Activated naive CD8-positive, alpha-beta T cell treated with anti-CD3 and anti-CD28 coated beads, Interleukin-2, amount 50 U/mL, for 16 hours (primary cell): ENCODE measurements at places on chromosomes 12 and 14.

GRCh38 chr12:53989227-53990113 is 4.5 kb downstream of the HOXC10 start:
- DNase-seq, result no peak

- DNase-seq, result no peak
Observed at GRCh38 chr12:57079821-57080220, 1.2 kb upstream of the NEMP1 start.

DNA sequence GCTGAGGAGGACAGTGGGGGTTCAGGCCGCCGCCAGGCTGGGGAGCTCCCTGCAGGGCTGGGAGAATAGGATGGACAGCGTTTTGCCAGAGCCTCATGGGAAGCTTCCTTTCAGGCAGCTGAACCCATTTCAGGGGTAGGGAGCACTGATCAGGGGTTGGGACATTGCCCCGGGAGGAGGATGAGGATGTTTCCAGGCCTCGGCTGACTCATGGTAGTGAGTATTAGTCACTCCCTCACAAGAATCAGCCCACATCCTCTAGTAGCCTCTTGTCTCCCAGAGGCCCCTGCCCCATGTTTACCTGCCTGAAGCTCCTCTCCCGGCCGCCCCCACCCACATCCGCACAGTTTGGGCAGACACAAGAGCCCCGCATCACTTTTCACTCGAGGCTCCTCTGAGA is 89.8 kb downstream of the ZFP36L1 start:
- DNase-seq, result no peak

DNA sequence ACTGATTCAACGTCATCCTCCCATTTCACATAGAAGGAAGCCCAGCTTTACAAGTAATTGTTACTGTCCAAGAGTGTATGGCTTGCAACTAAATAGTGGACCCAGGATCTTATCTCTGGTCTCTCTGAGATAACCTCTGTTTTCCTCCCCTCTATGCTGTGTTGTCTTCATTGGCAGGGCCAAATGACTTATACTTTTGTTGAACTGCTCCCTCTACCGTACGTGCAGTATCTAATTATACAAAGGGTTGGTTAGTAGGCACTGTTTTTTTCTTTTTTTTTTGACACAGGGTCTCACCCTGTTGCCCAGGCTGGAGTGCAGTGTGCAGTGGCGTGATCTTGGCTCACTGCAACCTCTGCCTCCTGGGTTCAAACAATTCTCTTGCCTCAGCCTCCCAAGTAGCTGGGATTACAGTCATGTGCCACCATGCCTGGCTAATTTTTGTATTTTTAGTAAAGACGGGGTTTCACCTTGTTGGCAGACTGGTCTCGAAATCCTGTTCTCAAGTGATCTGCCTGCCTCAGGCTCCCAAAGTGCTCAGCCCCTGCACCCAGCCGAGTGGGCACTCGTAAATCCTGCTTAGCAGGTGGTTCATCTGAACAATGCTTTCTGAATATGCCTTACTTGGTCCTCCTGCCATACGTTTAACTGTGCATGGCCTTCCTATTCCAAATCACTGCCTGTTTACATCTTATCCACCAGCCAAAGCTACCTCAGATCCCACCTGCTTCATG is 162.1 kb downstream of the ADCK1 start:
- DNase-seq, result no peak

- DNase-seq, result no peak
Observed at GRCh38 chr14:79468486-79468885, 742.8 kb downstream of the DIO2 start.

DNA sequence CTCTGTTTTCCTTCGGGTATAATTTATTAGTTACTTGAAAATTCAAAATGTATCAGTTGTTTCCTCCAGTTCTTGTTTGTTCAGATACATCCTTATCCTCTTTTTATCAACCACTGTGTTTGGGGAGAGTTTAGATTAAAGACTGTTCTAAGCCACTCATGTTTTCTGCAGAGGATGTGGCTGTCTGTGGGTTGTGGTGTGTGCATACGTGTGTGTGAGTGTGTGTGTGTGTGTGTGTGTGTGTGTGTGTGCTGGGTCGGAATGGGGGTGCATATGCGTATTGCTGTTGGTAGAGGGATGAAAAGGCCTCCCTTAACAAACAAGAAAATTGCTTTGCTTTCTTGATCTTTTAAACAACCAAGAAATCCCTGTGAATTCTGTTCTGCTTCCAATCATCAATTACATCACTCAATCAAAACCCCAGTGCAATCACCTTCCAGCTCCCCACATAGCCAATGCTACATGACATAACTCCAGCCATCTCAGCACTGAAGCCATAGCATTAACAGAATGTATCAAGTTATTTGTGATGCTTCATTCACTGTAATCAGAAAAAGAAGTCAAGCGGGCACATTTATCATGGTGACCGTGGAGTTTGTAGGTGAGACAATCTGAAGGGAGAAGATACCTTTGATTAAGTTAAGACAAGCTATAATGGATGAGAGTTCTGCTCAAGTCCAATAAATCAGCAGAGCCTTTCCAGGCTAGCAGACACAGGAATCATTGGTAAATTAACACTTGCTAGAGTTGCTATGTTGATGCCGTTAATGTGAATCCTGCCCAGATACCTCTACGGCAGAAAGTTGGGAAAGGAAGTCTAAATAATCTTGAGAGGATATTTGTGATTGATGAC is 131.9 kb downstream of the RMST start:
- no peak for DNase-seq

DNA sequence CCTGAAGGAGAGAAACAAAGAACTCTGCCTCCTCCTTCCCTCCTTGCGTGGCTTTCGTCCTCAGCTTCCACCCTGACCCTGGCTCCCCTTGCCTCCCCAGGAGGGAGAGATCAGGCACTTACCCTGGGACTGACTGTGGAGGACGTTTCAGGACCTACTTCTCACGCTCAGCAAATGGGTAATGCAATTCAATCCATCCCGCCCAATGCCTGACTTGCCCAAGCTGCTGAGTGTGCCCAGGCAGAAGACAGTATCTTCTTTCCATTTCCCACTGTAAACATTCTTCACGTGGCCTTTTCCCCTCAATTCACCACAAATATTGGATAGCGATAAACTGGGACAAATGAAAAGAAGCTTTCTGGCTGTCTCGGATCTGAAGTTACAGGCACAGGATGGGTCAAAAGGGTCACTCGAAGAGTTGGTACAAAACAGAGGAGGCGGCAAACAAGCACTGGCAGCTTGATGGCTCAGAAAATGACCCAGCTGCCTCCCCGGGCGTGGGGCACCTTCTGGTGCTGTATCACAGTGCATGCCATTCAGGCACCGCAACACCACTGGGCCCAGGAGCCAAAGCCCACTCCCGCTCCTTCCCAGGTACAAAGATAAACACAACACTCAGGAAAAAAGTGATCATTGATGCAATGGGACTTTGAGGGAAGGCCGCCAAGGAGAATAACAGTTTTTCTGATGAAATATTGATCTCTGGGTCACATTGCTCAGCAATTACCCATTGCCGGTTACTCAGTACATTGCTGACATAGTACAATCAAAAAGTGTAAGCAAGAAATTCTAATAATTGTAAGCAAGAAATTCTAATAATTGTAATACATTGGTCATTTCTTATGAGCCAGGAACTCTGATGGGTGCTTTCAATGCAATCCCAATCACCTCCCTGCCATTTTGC is 65.8 kb downstream of the TRIM9 start:
- DNase-seq, result no peak

DNA sequence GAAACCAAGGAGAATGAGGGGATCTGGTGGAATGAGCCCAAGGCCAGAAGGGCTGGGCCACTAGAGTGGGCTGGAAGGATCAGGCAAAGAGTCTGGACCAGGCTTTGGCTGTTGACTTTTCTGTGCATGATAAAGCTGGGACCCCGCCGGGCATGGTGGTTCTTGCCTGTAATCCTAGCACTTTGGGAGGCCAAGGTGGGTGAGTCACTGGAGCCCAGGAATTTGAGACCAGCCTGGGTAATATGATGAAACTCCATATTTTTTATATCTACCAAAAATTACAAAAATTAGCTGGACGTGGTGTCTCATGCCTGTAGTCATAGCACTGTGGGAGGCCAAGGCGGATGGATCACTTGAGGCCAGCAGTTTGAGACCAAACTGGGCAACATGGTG is 393 bp upstream of the KLHL33 start:
- no peak for DNase-seq

GRCh38 chr14:71264260-71264659 is 357.0 kb downstream of the PCNX1 start:
- no peak for DNase-seq

DNA sequence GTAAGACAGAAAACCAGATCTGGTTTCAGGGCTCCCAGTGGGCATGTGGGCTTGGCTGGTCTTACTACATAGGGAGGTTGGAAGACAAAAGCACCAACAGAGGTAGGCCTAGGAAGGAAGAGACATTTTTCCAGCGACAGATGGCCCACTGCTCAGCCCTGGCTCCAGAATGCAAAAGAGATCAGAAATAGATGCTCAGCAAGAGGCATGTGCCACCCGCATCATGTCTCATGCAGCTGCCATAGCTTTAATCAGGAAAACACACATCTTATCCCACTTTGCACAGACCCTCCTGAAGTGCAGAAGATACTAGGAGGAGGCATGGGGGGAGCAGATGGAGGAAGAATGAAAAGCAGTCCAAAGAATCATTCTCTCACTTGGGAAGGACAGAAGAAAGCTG is 25.3 kb downstream of the VASH1 start:
- DNase-seq, result no peak

- DNase-seq, result no peak
Observed at GRCh38 chr12:75374971-75375370, 15.9 kb upstream of the GLIPR1L2 start.

DNA sequence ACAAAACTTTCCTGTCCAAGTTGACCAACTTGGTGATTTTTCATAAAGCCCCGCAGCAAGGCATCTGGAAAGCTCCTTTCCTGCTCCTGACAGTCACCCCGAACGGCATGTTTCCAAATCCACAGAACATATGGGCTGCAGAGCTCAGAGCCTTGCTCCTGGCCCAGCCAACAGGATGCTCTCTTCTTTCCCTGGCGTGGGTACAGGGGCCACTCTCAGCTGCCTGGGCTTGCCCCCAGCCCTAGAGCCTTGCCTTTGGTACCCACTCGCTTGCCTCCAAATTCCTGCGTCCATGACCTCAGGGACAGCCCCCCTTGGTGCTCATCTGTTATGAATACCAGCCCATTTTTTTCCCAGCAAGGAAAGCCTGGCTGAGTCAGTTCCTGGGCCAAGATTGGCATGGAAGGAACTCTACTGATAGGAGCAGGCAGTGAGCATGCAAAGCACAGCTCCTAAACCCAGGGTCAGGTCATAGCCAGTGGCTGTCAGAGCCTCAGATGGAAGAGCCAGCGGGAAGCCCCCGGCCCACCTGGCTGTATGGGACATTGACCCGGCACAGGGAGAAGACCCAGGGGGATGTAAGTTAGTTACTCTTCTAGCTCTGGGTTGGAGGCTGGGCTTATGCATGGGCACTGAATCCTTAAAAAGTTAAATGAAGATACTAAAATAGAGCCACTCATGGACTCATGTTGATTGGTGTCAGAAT is 105.3 kb upstream of the RTL1 start:
- no peak for DNase-seq

DNA sequence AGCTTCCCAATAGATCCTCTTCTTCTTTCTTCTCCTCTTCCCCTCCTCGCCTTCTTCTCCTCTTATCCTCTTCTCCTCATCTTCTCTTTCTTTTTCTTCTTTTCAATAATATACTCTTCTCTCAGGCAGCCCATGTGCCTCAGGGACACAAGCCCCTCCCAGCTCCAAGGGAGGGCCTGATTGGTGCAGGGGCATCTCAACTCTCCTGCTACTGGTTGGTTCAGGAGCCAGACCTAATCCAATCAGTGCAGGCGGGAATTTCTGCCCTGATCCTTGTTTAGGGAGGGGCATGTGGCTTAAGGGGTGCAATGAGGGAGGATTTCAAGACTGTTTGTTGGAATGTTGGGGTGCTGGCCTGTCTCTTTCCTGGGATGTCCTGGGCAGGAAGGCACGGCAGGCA is 9.0 kb downstream of the SERPINA12 start:
- DNase-seq, result no peak

GRCh38 chr12:122137681-122138080 is 36.3 kb downstream of the IL31 start:
- no peak for DNase-seq

DNA sequence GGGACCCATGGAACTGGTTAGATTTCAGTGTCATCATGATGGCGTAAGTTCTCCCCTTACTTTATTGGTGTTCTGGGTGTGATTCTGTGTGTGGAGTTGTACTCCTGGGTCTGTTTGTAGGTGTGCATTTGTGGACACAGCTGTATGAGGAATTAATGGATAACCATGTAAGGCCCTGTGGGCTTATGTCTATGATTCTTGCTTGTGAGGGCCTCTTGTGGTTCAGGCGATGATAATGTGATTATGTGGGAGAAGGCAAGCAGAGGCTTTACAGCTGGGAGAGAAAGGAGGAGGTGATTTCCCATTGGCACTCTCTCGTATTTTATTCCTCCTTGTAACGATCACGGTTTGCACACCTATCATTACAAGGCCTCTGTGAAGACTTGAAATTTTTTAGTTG is 96.1 kb downstream of the SCN8A start:
- DNase-seq, result no peak

- DNase-seq, result no peak
Observed at GRCh38 chr14:103107941-103108748, 13.6 kb downstream of the EXOC3L4 start.

DNA sequence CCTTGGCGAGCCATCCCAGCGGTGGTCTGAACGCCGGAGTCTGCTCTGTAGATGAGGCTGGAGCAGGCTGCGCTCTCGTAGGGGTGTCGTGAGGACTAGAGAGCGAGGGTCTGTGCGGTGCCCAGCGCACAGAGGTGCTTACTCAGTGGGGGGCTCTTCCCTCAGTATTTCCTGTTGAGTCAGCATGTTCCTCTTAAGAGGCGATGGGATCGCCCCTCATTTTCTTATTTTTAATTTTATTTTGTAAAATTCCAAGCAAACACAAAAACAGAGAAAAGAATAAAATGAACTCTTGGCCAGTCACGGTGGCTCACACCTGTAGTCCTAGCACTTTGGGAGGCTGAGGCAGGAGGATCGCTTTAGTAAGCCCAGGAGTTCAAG is 40.8 kb upstream of the BCL7A start:
- DNase-seq, result no peak

- DNase-seq, result no peak
Observed at GRCh38 chr14:70707138-70708038, 65.7 kb downstream of the TTC9 start.
